HTR-8/SVneo (cell line): ENCODE measurements at places on chromosomes 11 and 22.

DNA sequence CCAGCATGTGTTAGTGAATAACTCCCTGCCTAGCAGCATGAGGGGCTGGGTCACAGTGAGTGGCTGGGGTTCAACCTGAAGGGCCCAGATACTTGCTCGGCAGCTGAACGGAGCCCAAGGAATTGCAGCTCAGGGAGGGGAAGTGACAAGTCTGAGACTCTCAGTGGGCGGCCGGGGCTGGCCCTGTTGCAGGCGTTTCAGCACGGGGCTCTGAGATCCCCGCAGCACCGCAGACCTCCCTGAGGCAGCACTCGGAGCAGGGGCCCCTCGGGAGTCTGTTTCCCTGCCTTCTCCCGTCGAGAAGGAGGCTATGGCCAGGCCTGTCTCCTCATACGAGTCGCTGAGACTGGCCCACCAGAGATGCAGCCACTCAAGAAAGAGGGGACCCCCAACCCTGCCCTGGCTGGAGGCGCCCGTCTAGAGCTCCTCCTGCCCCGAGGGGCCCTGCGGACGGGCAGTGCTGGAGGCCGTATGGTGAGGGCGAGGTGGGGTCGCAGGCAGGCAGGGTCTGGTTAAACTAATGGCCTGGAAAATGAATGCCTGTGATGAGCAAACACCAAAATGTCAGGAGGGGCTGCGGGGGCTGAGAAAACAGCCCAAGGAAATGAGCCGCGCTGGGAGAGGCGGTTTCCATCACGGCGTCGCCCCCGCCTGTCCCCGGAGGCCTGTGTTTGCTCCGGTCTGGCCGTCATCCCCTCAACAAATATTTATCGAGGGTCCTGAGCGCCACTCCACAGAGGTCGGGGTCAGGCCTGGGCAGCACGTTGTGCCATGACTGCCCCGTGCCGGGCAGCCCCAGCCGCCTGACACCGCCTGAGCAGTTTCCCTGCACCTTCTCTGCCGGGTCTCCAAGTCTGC lies 9.3 kb downstream of the TSSC4 start:
- no peak for DNase-seq

GRCh38 chr22:18104566-18104965 lies 6.0 kb upstream of the TUBA8 start:
- no peak for DNase-seq

GRCh38 chr11:77036398-77036797 lies 2.2 kb downstream of the B3GNT6 start:
- no peak for DNase-seq

- no peak for DNase-seq
Measured at GRCh38 chr11:83569134-83569805, 283.1 kb upstream of the CCDC90B start.

- no peak for DNase-seq
Measured at GRCh38 chr22:43682851-43683250, 129.3 kb downstream of the EFCAB6 start.

- no peak for DNase-seq
Measured at GRCh38 chr22:20563466-20563906, 56.1 kb downstream of the MED15 start.

DNA sequence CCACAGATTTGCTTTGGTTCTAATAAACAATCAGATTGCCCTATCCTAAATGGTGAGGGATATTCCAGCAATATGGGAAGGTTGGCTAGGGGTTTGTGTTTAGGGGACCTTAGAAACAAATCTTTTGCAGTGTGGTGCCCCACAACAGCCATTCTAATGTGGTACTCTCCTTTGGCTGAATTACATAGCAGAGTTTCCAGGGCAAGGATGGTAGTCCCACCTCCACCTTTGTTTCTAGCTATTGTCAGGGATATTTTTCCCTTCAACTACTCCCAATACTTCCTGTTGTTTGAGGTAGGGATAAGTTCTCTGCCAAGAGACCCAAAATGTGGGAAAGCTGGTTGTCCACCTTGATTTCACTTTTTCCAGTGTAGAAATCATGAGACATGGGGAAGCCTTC lies 494.7 kb upstream of the CHORDC1 start:
- DNase-seq, result no peak

DNA sequence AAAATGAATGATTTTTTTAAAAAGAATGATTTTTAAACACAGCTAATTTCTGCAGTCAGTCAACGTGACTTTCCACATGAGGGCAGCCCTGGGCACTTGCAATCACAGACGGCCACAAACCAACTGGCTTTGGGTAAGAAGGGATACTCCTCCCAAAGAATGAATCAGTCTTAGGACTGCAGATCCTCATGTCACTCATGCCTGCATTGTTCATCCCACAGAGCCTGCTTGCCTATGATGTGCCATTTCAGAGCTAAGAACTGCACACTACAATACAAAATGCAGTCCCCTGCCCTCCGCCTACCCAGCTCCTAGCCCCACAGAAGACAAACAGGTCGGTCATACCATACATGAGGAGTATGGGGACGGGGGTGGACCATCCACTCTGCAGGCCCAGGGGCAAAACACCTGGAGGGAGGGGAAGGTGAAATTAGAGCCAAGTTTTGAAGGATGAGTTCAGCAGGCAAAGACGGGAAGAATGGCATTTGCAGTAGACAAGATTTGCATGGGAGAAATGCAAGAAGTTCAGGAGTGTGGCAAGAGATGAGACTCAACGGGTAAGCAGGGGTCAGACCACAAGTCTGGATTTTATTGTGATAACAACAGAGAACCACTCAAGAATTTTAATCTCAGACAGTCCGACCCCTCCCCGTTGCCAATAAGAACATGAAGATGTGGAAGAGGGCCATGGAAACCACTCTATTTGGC lies 24.7 kb downstream of the PACSIN2 start:
- DNase-seq, result peak; percentile 74

- DNase-seq, result no peak
Measured at GRCh38 chr11:120200677-120201076, 10.2 kb upstream of the OAF start.

DNA sequence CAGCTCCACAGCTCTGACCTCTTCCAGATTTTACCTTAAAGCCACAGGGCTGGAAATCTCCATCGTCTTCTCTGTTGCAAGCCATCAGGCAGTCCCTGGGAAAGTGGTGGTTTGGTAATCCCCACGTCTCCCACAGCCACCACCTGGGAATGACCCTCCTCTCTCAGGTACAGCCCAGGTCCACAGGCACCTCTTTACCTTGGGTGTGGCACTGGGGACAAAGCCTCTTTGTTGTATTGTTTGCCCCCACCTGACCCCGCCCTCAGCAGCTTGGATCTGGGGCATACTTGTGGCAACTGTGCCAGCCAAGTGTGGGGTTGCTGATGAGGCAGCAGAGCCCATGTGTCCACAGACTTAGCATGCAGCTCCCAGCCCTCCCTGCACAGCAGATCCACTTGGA lies 77.6 kb downstream of the LRRC32 start:
- DNase-seq, result no peak

DNA sequence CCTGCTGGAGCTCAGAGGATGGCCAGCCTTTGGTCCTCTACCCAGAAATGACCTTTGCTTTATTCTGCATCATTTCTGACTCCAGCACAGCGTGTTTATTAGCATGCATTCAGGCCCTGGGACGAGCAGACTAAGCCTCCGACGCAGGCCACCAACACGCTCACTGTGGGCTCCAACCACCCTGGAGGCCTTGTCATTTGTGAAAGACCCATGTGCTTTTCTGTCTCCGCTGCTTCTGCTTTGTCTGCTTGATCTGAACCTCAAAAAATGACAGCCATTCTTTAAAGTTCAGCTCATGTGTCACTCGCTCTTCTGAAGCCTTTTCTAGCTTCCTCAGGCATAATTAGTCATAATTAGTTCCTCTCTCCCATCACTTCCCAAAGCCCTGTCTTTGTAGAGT lies 109.1 kb upstream of the TIMP3 start:
- no peak for DNase-seq

- DNase-seq, result no peak
Measured at GRCh38 chr11:65900899-65901180, 652 bp upstream of the FOSL1 start.

DNA sequence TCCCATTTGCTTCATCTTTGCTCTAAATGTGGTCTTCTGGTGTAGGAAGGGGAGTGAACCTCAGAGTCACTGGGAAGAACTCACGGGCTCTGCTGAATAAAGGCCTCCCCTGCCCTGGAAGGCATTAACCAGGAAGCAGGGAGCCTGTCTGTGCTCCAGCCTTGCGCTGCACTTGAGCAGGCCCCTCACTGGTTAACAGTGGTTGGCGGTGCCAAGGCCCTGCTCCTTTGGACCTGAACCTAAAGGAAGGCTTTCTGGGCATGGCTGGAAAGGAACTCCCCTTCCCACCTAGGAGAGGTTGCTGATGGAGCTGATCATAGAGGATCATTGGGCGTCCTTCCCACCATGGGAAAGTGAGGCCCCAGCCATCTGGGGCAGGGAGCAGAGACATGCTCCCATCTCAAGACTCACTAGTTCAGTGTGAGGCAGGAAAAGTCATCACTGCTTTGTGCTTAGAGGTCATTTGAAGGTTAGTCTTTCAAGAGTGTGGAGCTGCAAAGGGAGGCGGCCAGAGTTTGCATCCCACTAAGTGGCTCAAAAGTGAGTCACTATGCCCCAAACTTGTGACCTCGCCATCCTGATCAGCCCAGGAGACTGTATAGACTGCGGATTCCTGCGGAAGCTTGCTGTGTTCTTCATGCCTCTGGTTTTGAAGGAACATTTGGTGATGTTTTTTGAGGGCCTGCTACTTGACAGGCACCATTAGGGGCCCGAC lies 50.4 kb downstream of the DBX1 start:
- no peak for DNase-seq

- no peak for DNase-seq
Measured at GRCh38 chr11:67057205-67057672, 592 bp downstream of the RHOD start.

- no peak for DNase-seq
Measured at GRCh38 chr11:65788821-65789220, 2.0 kb downstream of the OVOL1 start.

DNA sequence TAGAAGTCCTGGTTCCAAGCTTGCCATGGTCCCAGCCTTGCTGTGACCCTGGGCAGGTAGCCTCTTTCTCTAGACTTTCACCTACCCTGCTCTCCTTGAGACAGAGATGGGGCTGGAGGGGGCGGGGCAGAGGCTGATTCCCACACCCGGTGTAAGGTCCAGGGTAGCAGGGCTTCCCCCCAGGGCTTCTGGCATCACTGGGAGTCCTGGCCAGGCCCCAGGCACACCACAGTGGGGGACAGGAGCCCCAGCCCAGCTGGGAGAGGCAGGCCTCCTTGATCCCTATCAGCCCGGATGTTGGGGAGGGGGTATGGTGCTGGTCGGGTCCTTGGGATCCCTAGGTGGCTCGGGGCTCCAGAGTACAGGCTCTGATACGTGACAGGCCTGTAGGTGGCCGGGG lies 1.7 kb upstream of the NUDT8 start:
- no peak for DNase-seq

- DNase-seq, result no peak
Measured at GRCh38 chr11:1503708-1504104, 17.1 kb upstream of the MOB2 start.

GRCh38 chr11:126482586-126483108 lies 127.2 kb downstream of the ST3GAL4 start:
- no peak for DNase-seq

- DNase-seq, result peak; percentile 94
Measured at GRCh38 chr11:120547811-120548681, 36.5 kb downstream of the GRIK4 start.

GRCh38 chr11:24400059-24400665 lies 96.7 kb upstream of the LUZP2 start:
- DNase-seq, result no peak

- DNase-seq, result no peak
Measured at GRCh38 chr11:76096552-76096951, 109.8 kb downstream of the WNT11 start.

DNA sequence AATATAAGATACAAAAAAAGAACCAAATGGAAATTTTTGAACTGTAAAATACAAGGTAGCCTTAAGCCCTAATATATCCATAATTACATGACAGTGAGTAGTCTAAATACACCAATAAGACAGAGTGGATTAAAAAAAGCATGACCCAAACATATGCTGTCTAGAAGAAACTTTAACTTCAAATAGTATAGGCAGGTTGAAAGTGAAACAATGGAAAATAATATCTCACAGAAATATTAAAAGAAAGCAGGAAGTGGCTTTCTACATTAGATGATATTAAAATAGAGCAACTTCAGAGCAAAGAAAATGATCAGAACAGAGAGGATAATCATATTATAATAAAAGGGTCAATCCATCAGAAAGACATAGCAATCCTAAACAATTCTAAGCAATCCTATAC lies 21.8 kb downstream of the DCUN1D5 start:
- DNase-seq, result no peak

DNA sequence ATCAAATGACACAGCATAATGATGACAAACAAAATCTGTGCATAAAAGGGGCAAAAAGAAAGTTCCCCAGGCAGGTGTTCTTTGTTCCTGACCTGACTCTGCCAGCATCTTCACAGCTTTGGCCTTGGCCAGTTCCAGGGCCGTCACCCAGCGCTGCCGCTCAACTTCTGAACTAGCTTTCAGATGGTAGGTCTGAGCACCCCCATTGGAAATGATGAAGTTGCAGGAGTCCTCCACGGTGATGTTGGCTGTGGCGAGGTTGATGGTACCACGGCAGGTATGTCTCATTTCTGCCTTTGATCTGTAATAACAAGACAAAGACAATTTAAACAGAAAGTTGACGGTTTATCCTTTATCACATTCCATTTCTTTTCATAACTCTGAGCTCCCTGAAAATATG lies 5.3 kb downstream of the OSBP start:
- DNase-seq, result no peak

DNA sequence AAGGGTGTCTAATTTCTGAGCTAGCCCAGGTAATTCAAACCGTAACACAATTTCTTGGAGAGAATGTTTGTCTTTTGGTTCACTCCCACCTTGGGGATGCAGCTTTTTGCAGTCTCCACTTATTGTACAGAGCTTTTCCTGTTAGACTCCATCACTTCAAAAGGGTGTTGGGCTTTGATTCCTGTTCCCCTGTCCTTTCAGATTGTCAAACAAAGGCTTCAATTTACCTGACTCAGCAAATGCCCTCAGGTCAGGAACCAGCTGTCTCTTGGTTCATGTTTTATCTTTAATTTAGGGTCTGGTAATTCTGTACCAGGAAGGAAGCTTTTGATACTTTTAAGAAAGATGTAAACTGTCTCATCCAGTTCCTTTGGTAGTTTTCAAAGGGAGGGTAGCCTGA lies 880.6 kb downstream of the NTM start:
- no peak for DNase-seq

DNA sequence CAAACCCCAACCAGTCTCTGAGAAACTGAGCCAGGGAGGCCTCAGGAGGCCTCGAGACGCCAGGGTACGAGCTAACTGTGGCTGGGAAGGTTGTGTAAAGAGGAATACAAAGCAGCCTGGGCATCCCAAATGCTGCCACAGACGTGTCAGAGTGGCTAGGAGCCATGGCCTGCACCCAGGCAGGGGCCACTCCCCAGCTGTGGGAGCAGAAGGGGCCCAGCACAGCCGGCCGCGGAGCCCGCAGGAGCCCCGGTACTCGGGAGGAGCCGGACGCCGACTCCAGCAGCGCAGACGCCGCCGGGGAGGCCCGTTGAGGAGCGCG lies 349.8 kb upstream of the B3GAT1 start:
- no peak for DNase-seq

GRCh38 chr11:119370486-119371046 lies 10.9 kb downstream of the USP2 start:
- DNase-seq, result no peak

- peak; percentile 29 for DNase-seq
Measured at GRCh38 chr11:32366666-32367065, 68.7 kb downstream of the WT1 start.

GRCh38 chr11:2452321-2453012 lies 7.7 kb downstream of the KCNQ1 start:
- DNase-seq, result no peak

GRCh38 chr11:104967534-104968354 lies 630 bp downstream of the CASP4 start:
- peak; percentile 3 for DNase-seq
